ENCODE measurements at places on chromosomes 12 and 14.

GRCh38 chr12:3705354-3705675 lies 47.6 kb downstream of the CRACR2A start:
- no peak for DNase-seq
- H3K4me3 ChIP-seq = no peak overlapping the region
- H3K27me3 ChIP-seq = no peaks in the 10 kb centered on the region
- H3K27ac ChIP-seq = no peak overlapping the region
- no peaks in the 10 kb centered on the region for H3K4me1 ChIP-seq

DNA sequence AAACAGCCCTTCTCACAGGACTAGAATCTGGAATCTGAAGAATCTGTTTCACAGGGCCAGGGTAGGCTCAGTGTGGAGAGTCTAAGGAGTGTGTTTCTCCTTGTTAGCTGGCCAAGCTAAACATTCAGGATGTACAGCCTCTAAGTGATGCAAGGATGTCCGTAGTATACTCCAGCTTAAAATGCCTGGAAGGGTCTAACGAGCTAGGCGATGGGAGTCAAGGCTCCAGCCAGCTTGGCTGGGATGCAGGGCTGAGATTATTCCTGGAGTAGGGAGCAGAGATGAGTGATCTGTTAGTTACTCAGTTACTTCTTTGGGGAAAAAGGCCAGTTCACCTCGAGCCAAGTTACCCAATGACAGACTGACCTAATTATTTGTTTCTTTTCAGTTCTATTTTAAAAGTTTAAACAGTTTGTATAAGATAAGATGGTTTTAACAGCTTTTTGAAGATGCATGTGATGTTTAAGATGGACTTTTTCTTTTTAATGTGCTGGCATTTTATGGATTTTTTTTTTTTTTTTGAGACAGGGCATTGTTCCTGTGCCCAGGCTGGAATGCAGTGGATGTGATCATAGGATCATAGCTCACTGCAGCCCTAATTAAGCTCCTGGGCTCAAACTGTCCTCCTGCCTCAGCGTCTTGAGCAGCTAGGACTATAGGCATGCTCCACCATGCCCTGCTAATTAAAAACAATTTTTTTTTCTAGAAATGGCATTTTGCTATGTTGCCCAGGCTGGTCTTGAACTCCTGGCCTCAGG lies 41.1 kb downstream of the SYNE2 start:
- no peaks in the 10 kb centered on the region for H3K36me3 ChIP-seq
- no peaks in the 10 kb centered on the region for H3K27me3 ChIP-seq

DNA sequence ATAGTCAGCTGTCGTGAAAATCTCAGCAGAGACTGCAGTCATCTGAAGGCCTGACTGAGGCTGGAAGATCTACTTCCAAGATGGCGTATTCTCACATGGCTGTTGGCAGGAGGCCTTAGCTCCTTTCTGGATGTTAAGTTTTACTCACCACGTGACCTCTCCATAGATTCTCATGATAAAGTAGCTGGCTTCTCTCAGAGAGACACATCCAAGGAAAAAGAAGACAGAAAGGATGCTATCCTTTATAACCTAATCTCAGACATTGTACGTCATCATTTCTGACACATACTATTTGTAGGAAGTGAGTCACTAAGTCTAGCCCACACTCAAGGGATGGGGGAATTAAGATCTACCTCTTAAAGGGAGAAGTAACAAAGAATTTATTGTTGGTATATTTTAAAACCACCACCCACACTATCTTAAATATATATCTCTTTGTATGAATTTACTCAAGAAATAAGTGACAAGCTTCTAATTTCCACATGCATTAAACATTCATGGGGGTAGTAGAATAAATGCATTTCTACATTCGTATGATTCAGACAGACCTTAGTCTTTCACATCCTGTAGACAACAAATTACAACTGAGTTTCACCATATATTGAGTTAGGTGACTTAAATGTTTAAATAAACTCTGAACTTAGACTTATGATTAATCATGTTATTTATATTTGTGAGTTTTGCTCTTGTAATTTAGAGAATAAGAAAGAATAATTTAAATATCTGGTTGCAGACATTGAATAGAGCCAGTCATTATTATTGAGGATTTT lies 411.0 kb downstream of the LRIG3 start:
- DNase-seq = no peak
- no peaks in the 10 kb centered on the region for H3K27me3 ChIP-seq
- no peak overlapping the region for H3K4me3 ChIP-seq
- H3K36me3 ChIP-seq = no peaks in the 10 kb centered on the region
- H3K4me1 ChIP-seq = no peaks in the 10 kb centered on the region
- H3K27ac ChIP-seq = no peak overlapping the region

DNA sequence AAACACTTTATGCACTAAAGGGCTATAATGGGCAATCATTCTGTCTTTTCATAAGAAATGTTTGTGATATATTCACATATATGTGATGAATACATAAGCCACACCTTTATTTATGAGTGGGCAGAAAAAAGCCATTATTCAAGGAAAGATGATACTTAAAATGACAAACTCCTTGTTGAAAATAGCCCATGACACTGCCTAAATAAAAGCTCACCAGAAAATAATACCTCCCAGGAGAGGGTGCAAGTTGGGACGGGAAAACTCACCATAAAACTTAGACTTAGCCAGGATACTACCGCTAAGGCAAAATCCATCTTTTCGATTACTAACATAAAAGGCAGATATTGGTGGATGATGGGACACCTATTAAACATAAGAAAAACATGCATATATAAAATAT lies 35.8 kb upstream of the BBS10 start:
- DNase-seq = no peak
- no peaks in the 10 kb centered on the region for H3K4me1 ChIP-seq
- no peaks in the 10 kb centered on the region for H3K27me3 ChIP-seq
- H3K36me3 ChIP-seq = peaks cover 3% of the 10 kb centered on the region
- no peak overlapping the region for H3K4me3 ChIP-seq

- H3K36me3 ChIP-seq = no peaks in the 10 kb centered on the region
- no peak for DNase-seq
- no peak overlapping the region for H3K4me3 ChIP-seq
- H3K4me1 ChIP-seq = peaks cover 8% of the 10 kb centered on the region
- H3K27ac ChIP-seq = no peak overlapping the region
Measured at GRCh38 chr14:89364316-89364715, 52.7 kb downstream of the FOXN3 start.

All from kidney (tissue), 22 donors.